ELR (cell line): ENCODE measurements at places on chromosomes 6 and 20.

DNA sequence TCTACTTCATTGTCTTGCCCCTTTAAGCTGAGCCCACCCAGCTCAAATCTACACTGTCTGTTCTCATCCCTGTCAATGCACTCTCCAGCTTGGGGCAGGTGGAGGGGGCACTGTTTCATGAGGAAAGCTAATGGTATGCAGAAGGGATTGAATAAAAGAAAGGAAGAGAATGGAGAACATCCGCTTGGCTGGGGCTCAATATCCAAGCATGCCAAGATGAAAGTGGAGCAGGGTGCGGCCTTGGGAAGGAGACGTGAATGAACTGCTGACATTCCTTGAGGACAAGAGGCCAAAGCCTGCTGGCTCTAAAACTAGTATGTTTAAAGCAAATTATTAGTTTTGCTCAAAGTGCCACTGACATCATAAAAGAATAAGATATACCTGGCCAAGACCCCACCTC, 24.2 kb downstream of the AKAP12 start:
- no peak for DNase-seq

DNA sequence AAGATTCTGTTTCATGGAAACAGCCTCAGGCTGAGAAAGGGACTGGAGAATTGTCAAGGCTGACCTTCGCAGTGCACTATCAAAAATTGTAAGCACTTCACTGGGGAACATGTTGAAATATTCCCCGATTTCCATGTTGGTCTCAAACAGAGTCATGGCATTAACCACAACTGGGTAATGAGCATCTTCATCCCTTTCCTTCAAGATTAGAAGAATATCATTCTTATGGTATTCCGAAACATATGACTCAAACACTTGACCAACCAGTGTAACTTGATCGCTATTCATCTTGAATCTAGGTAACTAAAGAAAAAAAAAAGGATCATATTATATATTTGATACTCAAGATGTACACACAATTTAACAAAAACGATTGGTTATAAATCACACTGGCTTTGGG, 3.5 kb downstream of the MCM9 start:
- peak; percentile 33 for DNase-seq

DNA sequence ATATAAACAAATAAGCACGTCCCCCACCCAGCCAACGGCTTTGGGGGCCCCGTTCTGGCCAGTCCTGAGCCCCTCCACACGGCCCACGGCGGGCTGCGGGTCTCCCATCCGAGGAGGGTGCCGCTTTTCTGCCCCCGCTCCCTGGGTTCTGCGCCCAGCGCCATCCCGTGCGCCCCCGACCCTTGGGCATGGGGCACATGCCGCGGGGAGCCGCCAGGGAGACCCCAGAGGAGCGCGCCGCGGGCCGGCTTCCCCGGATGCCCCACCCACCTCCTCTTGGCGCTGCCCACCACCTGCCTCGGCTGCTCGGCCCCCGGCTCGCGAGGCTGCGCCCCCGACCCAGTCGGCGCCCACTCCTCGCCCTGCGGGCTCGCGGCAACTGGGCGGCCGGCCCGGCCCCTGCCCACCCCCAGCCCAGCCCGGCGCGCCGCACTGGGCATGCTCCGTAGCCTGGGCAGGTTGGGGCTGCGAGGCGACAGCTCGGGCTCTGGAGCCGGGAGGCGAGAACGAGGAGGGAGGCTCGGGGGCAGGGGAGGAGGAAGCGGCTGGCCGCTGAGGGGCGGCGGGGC, 570 bp upstream of the PLCB4 start:
- peak; percentile 64 for DNase-seq

DNA sequence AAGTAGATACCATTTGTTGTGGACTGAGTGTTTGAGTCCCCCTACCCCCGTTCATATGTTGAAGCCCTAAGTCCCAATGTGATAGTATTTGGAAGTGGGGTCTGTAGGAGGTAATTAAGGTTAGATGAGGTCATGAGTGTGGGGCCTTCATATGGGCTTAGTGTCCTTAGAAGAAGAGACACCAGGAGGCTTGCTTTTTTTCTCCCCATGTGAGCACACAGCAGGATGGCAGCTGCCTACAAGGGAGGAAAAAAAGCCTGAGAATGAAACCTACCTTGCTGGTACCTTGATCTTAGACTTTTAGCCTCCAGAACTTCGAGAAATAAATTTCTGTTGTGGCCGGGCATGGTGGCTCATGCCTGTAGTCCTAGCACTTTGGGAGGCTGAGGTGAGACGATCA, 67.9 kb upstream of the TULP4 start:
- no peak for DNase-seq

DNA sequence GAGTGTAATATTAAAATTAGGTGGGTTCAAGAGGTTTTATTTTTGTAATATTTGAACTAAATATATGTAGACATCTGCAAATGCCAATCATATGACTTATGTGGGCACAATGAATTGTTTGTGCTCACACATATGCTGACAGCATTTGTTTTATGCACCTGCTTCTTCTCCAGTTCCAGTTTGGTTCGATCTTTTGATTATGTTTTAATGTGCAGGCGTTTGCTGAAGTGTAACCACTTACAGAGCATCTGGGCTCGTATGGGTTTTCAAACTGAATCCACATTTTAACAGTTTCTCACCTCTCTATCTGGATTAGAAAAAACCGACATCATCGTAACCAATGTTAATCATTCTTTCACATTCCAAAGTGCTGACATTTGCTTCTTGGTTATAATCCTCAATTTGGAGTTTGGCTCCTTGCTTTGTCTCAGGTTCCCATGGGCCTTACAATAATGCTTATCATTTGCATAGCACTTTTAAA, 129.1 kb upstream of the SPACA1 start:
- DNase-seq, result no peak

- DNase-seq, result peak; percentile 52
These were observed at the start of gene VSTM2L for GRCh38 chr20:37902504-37903313. Gene VSTM2L (plus strand): TSS chr20:37903127. CDS start chr20:37903351, 224 bp downstream.
